ENCODE measurements at places on chromosomes 5 and 9.

DNA sequence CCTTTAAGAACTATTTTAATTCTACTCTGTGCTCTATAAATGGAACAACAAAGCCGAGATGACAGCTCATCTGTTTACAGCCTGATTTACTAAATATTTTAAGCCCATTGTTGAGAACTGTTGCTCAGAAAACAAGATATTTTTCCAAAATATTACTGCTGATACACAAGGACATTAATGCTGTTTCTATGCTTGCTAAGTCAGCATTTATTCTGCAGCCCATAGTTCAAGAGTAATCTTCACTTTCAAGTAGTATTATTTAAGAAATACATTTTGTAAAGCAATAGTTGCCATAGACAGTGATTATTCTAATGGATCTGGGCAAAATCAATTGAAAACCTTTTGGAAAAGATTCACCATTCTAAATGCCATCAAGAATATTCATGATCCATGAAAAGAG, 208.3 kb downstream of the CDH12 start:
- DNase-seq, result no peak

GRCh38 chr5:77086689-77087483, at the start of gene ZBED3:
Gene ZBED3 (minus strand): TSS chr5:77087285. CDS start chr5:77077878, 9,407 bp downstream.
- peak; percentile 39 for DNase-seq

- DNase-seq, result no peak
These were observed 244.3 kb downstream of the PDE4D start for GRCh38 chr5:59648949-59649921.

GRCh38 chr9:113621309-113621791, 157.8 kb downstream of the RGS3 start:
- no peak for DNase-seq

- DNase-seq, result peak; percentile 73
These were observed 2.4 kb downstream of the SMARCA2 start for GRCh38 chr9:2017331-2018161.

DNA sequence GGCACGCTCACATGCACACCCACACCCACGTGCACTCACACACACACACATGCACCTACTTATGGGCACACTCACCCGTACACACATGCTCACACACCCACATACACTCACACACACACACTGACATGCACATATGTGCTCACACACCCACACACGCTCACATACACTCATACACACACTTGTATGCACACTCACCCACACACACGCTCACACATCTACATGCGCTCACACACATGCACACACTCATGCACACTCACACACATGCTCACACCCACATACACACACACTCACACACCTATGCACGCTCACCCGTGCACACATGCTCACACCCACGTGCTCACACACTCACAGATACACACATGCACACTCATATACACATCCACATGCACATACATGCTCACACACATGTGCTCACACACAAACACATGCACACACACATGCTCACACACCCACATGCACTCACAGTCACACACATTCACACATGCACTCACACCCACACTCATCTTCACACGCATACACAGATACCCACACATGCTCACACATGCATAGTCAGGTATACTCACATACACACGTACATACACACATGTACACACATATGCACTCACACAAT, 138.3 kb downstream of the OLFM1 start:
- no peak for DNase-seq

DNA sequence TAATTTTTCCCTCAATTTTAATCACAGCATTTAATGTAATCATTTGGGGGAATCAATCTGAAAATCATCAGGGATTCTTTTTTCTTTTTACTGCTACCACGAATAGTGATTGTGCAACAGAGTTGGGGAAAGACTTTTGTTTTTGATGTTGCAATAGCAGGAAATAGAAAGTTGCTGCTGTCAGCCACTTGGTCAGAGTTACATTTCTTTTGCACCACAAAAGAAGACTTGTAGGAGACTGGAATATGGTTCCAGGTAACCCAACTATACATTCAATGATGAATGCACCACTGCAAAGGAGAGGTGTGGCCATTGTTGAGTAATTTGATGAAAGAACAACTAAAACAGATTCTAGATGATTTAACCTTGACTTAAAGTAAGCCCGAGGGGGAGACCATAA, 46.3 kb upstream of the PALM2AKAP2 start:
- no peak for DNase-seq

DNA sequence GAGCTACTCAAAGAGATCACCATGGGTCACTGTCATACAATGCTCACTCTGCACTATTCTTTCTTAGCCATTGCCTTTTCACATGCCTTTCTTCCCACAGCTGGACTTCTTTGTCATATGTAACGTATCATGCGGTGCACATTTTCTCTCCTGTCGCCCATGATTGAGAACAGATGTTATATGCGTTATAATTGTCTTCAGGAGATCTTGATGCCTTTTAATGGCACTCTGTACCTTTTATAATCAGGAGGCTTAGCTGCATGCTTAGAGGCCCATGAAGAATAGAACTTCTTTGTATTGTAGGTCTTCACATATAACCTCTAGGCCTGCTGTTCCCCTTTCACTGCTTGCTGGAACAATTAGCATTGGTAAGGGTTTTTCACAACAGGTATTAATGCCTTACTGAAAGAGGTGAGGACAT, 436.1 kb downstream of the CDH10 start:
- DNase-seq, result no peak

- DNase-seq, result no peak
These were observed 23.1 kb downstream of the SPTAN1 start for GRCh38 chr9:128575469-128575868.

DNA sequence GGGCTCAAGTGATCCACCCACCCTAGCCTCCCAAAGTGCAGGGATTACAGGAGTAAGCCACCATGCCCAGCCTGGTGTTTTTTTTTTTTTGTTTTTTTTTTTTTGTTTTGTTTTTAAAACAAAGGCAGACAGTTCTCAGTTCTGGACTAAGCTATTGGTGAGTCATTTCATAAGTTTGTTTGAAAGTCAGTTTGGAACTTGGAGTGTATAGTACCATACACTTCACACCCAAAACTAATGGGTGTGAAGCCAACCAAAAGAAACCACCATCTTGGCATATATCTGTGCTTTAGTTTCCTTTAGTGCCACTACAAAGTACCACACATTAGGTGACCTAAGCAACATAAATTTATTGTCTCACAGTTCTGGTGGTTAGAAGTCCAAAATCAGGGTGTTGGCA, 13.4 kb downstream of the MAST4 start:
- DNase-seq, result no peak

GRCh38 chr9:87259543-87260518, 237.8 kb upstream of the DAPK1 start:
- DNase-seq, result no peak

DNA sequence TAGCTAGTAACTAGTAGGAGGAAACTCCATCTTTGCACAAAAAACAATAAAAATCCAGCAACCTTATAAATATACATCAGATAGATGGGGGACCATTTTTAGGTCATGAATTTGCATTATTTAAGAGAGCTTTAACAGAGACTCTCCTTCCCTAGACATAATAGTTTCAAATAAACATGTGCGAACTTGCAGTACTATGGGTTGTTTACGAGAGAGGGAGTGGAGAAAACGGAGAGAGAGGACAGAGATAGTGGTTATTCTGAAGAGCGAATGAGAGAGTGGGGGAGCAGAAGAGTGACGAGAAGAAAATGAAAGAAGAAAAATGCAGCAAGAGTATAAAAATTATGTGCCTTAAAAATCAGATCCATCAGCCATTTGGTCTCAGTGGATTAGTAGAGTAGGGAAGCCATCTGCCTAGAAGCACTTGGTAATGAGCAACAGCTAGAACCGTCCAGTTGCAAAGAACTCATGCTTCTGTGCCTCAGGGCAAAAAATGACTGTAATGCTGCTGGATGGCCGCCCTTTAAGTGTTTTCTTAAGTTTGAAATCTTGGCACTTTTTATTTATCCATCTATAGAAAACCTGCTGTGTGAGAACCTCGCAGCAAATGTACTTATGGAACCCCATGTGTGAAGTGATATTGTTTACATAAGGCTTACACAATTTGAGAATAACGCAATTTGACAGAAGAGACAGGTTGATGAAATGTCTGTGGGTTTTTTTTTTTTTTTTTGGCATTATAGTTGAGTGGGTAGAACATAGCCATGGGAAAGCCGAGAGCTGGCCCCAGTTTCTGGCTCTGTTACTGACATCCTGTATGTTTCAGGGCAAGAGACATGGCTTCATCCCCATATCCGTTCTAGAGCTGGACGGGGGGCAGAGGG, 95.6 kb upstream of the ZNF608 start:
- no peak for DNase-seq

- DNase-seq, result no peak
These were observed 7.1 kb downstream of the LRRC70 start for GRCh38 chr5:62585751-62586150.

GRCh38 chr5:51476431-51476830, 93.2 kb downstream of the ISL1 start:
- DNase-seq, result no peak

DNA sequence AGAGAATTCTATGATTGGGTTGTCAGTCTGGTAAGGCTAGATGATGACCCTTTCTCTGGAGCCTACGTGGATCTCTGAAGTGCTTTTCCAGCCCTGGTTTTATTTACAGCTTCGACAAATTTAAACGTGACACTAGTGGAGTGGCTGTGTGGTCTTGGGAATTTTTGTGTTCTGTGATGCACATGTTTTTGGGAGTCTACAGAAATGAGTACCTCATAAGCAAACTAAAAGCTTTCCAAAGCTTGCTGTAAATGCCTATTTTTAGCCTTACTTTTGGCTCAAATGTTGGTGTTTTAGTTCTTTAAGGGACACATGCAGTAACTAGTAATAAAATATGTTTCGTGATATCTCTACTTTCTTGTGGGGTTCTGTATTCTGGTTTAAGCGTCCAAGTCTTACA, 3.3 kb downstream of the LARP1 start:
- DNase-seq, result no peak

All from activated CD4-positive, alpha-beta T cell treated with anti-CD3 and anti-CD28 coated beads for 4 hours (primary cell).